ENCODE measurements at places on chromosomes 6 and 20.
A peak's percentile ranks its signal among the peaks of the same experiment; 100 is the strongest.

DNA sequence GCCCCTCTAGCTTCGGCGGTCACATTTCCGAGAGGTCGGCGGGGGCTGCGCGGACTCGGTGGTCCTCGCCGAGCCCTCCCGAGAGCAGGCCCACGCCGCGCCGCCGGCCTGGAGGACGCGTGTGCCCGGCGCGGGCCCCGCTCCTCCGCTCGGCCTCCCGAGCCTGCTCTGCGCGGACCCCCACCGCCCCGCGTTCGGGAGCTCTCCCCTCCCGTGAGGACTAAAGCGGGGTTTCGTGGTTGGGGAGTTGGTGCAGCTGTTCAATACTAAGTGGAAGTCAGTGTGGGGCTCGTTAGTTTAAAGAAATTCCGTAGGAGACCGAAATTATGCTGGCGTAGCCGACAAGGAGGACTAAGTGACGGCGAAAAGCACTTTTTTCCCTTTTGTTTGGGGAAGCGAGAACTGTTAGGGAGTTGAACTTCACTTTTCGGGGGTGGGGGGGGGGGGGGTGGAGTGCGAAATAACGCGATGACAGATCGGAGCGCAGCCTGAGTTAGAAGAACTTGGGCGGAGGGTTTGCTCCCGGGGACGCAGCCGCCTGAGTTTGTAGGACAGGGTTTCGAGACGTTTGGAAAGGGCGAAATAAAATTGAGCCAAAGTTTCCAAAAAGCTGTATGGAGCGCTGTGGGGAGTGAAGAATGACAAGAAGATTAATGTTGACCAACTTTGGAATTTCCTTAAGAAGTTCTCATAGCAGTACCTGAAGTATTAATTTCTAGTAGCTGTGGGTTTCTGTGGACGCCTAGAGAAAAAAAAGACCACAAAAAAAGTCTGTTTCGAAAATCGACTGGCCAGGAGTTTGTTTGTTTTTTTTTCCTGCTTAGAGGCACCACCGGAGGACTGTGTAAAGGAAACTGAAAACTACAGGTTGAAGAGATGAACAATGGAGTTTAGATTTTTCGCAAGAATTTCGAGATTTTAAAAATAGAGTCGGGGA, 1.4 kb downstream of the QKI start:
- DNase-seq: peak; percentile 43

DNA sequence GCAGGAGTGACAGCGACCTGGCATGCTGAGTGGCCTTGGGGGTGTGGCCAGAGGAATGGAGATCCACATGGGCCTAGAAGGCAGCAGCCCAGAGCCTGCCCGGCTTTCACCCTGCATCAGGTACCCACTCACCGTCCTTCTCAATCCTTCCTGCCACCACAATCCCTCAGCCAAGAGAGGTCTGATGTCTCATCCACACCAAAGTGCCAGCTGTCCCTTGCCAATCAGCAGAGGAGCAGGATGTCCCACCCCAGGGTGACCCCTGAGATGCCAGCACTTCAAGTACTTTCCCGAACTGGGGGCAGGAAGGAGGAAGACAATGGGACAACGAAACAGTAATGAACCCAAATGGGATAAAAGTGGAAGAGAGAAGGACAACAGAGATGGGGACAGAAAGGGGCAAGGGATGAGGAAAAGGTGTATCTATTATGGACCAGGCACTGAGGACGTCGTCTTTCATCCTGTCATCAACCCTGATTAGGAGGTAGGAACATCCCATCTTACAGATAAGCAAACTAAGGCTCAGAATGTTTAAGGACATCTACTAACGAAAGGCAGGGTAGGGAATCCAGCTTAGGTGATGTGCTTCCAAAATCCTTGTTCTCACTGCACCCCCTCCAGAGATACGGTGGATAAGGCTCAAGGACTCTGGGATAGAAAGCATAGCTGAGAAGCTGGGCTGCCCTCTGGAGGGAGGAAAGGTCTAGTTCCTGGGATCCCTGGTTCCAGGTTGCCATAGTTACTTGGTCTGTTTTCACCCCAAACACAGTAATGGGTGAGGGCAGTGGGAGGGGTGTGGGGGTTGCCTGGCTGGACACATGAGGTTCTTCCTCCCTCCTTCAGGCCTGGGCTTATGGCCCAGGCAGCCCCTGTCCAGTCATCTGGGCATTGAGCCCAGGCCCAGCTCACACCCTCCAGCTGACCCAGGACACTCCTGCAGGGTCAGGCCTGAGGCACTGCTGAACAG, 4.5 kb upstream of the TNXB start:
- DNase-seq: no peak

- DNase-seq: no peak
These were observed 38.9 kb upstream of the SMIM8 start for GRCh38 chr6:87283461-87283860.

DNA sequence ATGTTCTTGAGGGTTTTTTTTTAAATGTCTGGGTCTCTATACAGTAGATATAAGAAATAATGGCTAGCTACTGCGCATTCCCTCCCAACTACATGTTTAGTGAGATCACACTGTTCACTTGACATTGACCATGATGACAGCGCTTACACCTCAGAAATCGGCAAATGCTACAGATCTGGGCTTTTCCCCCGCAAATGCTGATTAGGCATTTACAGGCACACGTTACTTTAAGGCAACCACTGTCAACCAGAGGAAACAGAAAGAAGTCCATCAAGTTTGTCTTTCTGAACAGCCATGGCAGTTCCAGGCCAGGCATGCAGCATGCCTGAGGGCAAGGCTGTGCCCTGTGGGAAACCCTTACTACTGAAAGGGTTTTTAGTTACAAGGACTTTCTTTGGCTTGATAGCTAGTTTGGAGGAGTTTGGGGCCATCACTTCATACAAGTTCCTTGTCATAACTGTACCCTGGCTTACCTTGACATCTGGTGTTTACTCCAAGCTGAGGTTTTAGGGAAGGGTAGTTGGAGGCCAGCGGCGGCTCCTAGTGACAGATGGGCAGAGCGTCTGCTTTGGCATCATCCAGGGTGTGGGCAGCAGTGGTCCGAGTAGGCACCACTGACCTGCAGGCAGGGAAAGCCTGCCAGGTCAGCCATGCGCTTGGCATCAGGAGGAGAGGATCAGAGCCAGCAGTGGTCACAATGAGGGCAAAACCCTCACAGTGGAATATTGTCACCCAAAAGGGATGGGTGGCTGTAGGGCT, 43.0 kb downstream of the CFAP61 start:
- DNase-seq: no peak

- no peak for DNase-seq
These were observed 8.8 kb upstream of the CNR1 start for GRCh38 chr6:88174906-88175305.

DNA sequence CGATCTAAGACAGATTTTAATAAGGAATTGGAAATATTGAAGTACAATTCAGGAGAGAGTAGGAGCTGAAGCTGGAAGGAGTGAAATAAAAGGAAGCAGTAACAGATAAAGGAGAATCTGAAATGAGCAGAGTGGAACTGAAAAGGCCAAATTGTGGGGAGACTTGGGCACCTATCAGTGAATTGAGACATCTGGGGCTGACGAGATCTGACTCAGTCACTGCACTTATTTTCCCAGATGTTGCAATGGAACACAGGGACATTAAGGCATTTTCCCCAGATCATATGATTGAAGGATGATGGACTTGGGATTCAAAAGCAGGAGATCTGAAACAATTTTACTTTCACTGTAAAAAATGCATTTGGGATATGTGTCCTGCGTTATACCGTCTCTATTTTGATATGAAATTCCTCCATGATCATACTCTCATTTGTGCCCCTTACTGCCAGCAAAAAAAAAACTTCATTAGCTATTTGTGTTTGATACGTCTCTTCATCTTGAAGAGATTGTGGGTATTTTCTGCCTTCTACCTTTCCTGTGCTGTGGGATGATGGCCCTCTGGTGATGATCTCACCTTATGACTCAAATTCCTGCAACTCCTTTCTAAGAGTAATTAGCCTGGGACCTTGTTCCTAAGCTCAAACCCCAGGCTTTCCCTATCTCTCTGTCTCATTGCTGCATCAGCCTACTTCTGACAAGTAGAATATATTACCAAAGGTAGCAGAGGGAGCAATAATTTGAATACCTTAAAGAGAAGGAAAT, 278.5 kb upstream of the MAN1A1 start:
- DNase-seq: no peak

DNA sequence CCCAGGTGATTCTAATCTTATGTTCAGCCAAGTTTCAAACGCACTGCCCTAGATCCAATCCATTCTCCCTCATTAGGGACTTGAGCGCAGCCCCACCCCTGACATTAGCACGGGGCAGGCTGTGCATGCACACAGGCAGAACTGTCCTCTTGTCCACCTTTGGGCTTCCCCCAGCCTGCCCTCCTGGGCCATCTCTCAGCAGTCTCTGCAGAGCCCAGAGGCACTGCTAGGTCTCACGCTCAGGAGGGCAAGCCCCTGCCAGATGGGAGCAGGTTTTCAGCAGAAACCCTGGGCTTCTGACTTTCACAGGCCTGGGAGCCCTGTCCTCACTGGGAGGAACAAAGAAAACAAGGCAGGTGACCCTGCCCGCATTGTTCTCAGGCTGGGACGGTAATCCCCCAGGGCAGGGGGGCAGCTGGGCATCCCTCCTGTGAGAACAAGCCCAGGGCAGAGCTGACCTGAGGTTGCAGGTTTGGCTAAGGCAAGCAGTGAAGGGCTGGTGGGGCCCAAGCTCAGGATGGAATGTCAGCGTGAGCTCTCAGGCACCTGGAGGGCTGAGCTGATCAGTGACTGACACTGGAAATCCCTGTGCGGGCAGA, 24.5 kb downstream of the KCNK5 start:
- no peak for DNase-seq

DNA sequence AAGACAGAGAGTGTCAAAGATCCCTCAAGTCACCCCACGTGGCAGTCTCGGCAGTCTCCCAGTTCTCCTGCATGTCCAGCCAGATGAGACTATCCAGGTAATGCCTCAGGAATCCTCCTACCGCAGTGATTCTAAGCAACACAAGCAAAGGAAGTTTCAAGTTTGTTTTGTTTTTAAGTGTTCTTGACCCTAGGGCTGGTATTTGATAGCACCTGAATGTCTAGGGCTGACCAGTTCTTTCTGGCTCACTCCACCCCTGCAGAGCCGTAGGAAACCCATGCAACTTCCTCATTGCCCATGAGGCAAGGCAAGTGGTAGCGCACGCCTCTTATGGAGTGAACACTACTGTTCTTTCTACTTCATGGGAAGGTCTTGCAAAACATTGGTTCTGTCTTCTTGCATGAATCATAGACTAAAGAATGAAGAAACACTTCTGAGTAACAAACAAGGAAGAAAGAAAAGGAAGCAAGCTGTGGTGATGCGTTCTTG, 24.8 kb upstream of the FOXQ1 start:
- no peak for DNase-seq

DNA sequence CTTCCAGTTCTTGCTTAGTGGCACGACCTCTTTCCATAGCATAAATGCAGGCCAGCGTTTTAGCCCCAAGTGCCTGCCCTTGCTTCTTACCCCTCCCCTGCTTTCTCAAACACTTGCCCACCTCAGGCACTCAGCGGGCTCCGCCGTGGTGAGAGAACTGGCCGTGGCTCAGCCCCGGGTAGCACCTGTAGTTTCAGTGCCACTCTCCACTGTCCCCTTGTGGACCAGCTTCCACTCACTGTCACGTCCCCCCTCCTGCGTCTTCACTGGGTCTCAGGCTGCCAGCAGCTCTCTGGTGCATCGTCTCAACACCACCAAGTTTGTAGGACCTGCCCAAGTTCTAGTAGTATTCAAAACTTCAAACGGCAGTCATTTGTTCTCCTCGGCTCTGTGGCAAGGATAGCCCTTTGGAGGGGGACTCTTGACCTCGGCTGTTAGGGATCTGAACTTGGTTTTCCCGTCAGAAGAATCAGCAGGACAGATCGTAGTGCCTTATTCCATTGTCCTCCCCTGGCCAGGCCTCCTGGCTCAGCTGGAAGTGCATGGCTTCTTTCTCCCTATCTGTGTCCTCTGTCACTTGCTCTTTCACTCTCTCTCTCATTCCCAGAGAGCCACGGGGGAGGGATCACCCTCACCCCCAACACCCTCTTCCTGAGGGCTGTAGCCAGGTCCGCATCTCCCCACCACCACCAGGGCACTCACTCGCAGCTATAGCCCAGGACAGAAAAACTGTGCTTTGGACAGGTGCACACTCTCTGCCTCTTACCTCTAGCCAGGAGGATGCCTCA, 44.6 kb downstream of the STK35 start:
- DNase-seq: no peak

- no peak for DNase-seq
These were observed 193.6 kb downstream of the NKAIN2 start for GRCh38 chr6:123997223-123997622.

DNA sequence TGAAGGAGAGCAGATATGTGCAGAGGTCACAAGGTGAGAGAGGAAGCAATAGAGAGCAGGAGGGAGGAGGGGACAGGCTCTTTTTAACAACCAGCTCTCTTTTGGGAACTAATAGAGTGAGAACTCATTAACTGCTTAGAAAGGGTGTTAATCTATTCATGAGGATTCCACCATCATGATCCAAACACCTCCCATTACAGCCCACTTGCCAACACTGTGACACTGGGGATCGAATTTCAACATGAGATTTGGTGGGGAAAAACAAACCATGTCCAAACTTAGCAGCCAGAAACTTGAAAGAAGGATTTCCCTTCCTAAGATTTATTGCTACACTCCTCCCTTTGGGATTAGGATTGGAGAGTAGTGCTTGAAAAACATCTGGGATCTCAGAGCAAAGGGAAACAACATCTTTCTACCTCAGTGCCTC, 135.5 kb upstream of the PLCB4 start:
- DNase-seq: no peak

GRCh38 chr20:44785768-44786167, 24.6 kb downstream of the RIMS4 start:
- no peak for DNase-seq

DNA sequence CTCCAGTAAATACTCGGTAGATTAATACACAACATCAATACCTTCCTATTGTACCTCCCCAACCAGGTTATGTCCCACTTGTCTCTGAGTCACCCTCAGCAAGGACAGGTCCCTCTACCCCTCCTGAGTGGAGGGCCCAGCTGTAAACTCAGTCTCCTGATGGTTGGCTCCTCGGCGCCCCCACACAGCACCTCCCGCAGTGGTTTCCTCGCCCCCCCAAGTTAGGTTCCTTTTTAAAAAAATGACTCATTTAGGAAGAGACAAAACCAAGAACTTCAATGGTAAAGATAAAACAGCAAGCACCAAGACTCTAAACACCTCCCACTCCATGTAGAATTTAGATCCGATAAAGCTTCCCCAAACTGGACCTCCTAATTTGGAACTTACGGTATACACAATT, 83.5 kb downstream of the TRERF1 start:
- peak; percentile 81 for DNase-seq
